Cerebellar nuclear complex (tissue), 1 donor: ENCODE measurements at places on chromosomes 6 and 20.

GRCh38 chr6:45870531-45870930, 145.1 kb downstream of the CLIC5 start:
- DNase-seq = no peak

DNA sequence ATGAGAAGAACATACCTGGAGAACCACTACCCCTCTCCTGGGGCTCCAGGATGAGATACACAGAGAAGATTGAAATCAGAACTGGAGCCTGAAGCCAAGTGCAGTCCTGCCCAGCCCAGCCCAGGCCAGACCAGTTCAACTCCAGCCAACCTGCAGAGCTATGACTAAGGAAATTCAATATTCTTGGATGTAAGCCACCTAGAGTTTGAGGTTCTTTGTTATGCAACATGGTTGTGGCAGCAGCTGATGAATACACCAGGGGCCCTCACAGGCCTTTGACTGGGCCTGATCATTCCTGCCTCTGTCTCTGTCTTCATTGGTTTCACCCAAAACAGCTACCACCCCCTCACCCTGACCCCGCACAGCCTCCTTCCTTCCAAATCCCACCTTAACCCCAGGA, 167.8 kb downstream of the LRFN2 start:
- DNase-seq = no peak

DNA sequence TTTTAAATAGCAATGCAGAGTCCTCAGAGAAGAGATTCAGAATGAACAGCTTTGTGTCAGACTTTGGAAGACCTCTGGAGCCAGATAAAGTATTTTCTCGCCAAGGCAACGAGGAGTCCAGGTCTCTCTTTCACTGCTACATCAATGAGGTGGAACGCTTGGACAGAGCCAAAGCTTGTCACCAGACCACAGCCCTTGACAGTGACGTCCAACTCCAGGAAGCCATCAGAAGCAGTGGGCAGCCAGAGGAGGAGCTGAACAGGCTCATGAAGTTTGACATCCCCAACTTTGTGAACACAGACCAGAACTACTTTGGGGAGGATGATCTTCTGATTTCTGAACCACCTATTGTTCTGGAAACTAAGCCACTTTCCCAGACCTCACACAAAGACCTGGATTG, 55.5 kb downstream of the MRAP2 start:
- DNase-seq = no peak

DNA sequence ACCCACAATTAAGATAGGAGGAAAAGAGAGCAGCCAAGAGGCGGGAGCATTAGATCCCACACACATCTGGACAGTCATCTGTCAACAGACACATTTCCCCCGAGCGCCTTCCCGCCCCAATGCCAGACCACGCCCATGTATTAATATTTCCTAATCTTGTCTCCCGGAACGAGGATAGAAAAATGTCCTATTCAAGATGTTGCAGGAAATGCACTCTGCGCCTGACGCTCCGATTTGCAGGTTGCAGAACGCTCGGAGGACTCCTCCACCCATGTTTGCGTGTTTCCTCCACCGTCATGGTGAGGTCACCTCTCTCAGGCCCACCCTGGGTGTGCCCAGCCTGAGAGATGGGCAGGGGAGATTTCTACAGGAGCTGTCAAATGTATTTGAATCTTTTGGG, 215.2 kb downstream of the TAF4 start:
- no peak for DNase-seq

- no peak for DNase-seq
Observed at GRCh38 chr6:28585335-28585734, 59.7 kb downstream of the GPX5 start.

GRCh38 chr6:25027221-25027916, 91.6 kb upstream of the RIPOR2 start:
- DNase-seq = no peak

GRCh38 chr6:134161041-134161440, 108.6 kb upstream of the SLC2A12 start:
- DNase-seq = no peak

DNA sequence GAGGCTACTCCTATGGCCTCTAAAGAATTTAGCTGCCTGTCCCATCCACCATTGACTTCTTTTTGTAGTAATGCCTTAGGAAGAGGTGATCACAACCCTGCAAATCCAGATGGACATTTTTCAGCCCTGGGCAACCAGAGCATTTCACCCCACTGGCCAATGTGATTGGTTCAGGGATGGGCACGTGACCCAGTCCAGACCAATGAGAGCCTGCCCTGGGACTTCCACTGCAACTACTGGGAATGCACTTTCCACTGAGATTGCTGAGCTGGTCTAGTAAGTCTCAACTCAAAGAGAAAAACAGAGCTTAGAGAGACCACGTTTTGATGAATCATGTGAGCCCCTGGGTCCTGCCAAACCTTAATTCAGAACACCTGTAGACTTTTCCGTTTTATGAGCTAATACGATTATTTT, 8.9 kb upstream of the UBE2V1 start:
- no peak for DNase-seq

DNA sequence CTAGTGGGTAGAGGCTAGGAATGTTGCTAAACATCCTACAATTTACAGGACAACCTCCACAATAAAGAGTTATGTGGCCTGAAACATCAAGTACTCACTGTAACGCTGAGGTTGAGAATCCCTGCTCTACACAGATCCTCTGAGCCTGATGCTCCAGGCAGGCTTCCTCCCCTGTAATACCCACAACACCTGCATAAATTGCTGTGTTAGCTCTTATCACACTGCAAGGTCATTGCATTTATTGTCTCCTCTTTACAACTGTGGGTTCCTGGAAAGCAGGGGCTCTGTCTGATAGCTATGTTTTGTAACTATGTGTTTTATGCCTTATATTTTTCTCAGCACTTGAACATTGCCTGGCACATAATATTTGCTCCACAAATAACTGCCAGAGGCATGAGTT, 11.6 kb downstream of the RPP21 start:
- no peak for DNase-seq

- no peak for DNase-seq
Observed at GRCh38 chr20:34582911-34583310, 24.4 kb downstream of the MAP1LC3A start.

GRCh38 chr6:155080881-155081845, 86.0 kb downstream of the TIAM2 start:
- no peak for DNase-seq

DNA sequence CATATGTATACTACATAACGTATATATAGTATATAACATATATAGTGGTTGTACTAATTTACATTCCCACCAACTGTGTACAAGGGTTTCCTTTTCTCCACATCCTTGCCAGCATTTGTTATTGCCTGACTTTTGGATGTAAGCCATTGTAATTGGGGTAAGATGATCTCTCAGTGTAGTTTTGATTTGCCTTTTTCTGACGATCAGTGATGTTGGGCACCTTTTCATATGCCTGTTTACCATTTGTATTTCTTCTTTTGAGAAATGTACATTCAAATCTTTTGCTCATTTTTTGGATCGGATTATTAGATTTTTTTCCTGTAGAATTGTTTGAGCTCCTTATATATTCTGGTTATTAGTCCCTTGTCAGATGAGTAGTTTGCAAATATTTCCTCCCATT, 11.4 kb downstream of the SYNJ2 start:
- DNase-seq = no peak

DNA sequence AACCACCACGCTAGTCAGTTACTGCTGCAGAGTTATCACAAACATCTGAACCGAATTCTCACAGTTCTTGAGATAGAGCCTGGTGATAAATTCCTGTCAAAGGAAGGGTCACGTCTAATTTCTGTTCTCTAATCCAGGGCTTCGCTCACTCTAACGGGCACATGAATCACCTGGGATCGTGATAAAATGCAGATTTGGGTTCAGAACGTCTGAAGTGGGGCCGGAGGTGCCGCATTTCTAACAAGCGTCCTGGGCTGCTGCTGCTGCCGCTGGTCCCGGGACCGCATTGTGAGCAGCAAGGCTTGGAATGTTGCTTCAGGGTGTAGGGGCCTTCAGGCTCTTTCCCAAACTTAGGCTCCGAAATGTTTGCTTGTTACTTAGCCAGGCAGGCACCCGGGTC, 264.1 kb downstream of the CDC5L start:
- DNase-seq = no peak

- no peak for DNase-seq
Observed at GRCh38 chr20:40506537-40506939, 182.5 kb downstream of the MAFB start.

- no peak for DNase-seq
Observed at GRCh38 chr20:39358052-39358451, 395.9 kb downstream of the DHX35 start.

DNA sequence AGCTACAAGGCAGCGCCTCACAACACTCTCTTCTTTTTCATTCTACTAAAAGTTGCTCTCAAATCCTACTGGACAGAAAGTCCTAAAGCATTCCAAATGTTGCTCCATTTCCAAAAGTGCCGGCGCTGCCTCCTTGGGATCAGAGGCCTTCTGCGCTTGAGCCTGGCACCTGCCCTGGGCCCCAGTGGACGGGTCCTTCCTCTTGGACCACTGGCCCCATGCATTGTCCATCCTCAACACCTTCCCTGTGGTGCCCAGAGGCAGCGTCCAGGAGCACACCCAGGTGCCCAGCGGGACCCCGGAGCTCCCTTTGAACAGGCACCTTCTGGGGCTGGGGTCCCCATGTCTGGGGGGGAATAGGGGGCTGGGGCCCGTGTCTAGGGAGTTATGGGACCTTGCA, 205.2 kb downstream of the ERMARD start:
- DNase-seq = no peak

GRCh38 chr6:88490908-88491264, 324.7 kb upstream of the CNR1 start:
- DNase-seq = no peak

DNA sequence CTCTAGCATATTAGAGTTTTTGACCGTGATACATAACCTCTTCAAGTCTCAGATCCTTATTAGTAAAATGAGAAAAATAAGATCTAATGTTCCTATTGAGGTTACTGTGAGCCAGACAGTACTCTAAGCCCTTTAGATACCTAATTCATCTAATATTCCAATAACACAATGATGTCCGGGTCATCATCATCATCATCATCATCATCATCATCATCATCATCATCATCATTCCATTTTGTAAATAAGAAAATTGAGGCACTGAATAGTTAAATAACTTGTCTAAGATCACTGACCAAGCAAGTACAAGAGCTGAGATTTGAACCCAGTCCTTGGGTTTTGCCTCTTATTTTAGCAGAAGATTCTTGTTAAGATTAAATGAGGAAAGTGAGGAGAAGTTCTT, 643.0 kb downstream of the HDGFL1 start:
- no peak for DNase-seq

- no peak for DNase-seq
Observed at GRCh38 chr6:167683028-167683862, 143.5 kb upstream of the AFDN start.

GRCh38 chr6:121849477-121849876, 414.0 kb downstream of the GJA1 start:
- no peak for DNase-seq

DNA sequence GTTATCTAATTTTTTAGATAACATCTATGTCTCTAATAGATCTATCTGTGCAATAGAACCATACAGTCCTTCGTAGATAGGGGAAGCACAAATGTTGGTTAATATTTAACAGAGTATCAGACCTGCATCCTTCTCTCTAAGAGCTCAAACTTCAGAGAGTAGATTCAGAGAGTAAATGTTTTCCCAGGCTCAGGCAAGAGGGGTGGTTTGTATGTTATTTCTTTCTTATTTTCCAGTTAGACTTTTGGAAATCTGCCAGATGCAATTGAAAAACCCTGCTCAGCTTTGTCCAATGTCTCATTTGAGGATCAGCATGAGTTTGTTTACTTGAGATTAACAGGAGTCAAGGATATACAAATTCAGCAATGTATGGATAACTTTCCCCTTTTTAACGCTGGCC, 361.9 kb downstream of the BCKDHB start:
- no peak for DNase-seq
